NCI-H1092 treated with DMSO at 0.1 percent for 48 hours (cell line): ENCODE measurements at places on chromosomes 5 and 9.

DNA sequence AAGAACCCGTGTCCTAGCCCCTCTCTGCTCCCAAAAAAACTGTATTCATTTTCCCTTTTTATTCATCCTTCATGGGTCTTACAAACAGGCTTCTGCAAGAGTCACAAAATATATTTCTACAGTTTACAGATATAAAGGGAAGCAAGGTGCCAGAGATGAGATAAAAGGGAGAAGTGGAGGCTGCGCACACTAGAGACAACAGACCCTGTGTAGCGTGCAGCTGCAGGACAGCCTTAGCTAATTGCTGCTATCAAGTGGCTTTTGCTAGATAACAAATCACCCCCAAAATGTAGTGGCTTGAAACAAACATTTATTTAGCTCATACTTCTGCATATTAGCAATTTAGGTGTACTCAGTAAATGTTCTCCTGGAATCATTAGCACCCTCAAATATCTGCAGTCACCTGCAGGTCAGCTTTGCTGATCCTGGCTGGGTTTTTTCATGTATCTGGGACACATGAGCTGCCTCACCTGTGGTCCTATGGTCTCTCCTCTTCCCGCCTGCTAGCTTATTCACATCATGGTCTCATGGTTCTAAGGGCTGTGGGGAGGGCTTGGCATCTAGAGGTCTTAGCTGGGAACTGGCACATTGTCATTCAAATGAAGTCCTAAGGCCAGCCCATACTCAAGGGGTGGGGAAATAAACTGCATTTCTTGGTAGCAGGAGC lies 29.4 kb downstream of the ARHGEF37 start:
- no peak for DNase-seq

GRCh38 chr9:84296146-84296843 lies 44.3 kb downstream of the SLC28A3 start:
- DNase-seq = no peak

GRCh38 chr5:173883347-173883924 lies 4.7 kb upstream of the CPEB4 start:
- no peak for DNase-seq

DNA sequence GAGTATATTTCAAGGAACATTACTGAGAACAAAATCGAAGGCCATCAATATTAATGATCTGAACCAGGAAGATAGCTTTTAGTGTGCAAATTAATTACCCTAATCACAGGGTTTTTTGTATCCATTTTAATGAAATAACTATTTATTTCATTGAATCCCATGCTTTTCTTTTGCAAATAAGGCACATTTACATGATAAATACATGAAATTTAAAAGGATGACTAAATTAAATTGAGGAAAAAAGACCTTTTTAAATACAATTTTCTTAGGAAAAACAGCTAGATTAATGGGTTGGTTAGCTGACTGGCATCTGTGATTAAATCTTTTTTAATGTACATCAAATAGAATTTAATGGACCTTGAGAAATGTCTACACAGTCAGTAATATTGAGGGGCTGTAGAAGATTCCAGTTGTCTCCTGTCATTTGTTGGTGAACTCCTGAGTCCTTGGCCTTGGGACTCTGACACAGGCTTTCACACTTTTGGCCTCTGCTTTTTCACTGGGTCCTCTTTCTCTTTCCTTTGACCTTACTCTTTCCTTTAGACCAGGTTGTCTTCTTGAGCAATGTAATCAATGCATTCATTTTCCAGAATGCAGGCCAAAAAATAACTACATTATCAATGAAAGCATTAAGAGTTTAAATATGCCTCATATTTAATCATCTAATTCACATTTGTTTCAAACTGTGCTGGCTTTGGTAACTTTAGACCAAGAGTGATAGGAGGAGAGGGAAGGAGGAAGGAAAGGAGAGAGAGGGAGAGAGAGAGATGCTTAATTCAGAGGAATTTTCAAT lies 511.5 kb downstream of the ZNF608 start:
- no peak for DNase-seq

- DNase-seq = no peak
These were observed 159.6 kb downstream of the MAPKAP1 start for GRCh38 chr9:125547368-125547767.

DNA sequence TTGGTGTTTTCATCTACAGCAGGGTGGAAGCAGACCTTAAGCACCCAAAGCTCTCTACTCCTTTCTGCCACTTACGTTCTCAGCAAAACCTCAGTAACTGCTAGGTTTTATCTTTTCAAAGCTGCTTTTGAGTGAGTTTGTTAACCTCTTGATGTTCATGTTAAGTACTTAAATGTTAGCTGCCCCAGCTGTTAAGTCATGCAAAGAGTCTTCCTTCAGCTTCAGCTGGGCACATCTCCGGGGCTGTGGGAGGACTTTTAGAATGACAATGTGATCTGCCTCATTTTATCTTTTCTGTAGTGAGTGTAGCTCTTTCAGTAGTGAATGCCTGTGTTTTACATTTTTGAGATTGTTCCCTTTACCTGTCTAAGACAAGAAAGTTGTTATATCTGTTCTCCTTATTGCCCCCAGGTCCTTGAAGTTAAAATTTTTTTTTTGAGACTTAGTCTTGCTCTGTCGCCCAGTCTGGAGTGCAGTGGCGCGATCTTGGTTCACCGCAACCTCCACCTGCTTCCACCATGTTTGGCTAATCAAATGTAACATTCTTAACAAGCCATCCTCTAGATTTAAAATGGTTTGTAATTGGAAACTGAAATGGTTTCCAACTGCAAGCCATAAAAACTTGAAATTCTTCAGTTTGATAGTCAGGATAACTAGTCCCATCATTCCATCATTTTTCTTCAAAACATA lies 19.6 kb downstream of the KDM4C start:
- no peak for DNase-seq

DNA sequence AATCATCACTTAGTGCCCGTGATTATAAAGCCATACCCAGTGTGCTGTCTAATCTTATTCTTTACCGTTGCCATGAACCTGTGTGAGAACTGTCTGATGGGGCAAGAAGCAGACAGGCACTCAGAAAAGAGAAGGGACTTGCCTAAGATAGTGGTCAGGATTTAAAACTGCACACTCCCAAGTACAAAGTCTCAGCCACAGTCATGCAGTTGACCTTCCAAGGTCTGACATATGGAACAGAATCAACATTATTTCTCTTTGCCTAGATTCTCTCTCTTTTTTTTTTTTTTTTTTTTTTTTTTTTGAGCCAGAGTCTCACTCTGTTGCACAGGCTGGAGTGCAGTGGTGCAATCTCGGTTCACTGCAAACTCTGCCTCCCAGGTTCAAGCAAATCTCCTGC lies 1.9 kb upstream of the PPP2CA start:
- DNase-seq = no peak

- no peak for DNase-seq
These were observed 435.5 kb upstream of the ZNF608 start for GRCh38 chr5:125181955-125182354.

GRCh38 chr9:69649566-69650250 lies 22.5 kb downstream of the APBA1 start:
- no peak for DNase-seq

GRCh38 chr5:136740228-136740627 lies 374.9 kb upstream of the TRPC7 start:
- DNase-seq = no peak

DNA sequence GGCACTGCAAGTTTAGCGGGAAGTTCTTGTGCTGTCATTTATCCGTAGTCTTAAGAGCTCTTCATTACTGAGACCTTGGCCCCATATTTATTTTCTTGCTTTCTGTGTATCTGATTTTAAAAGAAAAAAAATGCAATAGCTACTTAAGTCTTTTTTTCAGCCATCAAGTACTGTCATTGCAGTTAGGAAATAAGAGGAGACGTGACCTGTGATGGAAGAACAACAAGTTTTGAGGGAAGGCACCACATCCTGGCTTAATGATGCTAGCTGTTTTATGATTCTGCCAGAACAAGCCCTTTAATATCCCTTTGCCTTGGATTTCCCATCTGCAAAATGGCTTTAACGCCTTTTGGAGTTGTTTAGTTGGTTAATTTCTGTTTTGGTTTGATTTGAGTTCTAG lies 3.8 kb downstream of the RGMB start:
- no peak for DNase-seq

- peak; percentile 52 for DNase-seq
These were observed 16.1 kb upstream of the NEUROG1 start for GRCh38 chr5:135551593-135552447.

DNA sequence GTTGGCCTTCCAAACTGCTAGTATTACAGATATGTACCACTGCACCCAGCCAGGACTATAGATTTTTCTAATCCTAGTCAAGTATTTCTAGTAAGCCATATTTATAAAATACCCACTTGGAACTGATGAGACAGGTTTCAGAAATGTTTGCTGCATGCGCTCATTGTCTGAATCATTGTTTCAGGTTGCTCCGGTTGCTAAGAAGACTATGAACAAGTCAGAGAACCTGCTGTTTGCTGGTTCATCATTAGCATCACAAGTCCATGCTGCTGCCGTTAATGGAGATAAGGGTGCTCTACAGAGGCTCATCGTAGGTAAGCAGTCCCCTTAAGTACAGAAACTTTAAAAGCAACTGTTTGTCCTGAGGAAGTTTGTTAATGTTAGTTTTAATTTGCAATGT lies 5.3 kb downstream of the INVS start:
- DNase-seq = no peak

- DNase-seq = no peak
These were observed 69.4 kb upstream of the COL5A1 start for GRCh38 chr9:134571946-134572917.
